ENCODE measurements at places on chromosomes 5 and 9.
A peak's percentile ranks its signal among the peaks of the same experiment; 100 is the strongest.

DNA sequence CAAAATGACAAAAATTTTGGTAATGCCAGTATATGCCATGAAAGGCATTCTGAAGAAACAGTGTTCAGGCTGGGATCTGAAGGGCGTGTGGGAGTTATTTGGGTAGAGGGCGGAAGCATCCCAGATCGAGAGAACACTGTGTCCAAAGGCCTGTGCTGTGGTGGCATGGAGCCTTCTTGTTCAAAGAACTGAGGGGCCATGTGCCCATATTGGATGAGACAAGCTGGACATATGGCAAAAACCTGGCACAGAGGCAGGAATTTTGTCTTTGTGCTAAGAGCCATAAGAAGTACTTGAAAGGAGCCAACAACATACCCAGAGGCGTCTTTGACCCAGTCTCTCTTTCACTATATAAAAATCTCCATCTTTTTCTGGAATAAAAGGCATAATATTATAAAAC, 128.0 kb downstream of the SYK start:
- no peak for DNase-seq

DNA sequence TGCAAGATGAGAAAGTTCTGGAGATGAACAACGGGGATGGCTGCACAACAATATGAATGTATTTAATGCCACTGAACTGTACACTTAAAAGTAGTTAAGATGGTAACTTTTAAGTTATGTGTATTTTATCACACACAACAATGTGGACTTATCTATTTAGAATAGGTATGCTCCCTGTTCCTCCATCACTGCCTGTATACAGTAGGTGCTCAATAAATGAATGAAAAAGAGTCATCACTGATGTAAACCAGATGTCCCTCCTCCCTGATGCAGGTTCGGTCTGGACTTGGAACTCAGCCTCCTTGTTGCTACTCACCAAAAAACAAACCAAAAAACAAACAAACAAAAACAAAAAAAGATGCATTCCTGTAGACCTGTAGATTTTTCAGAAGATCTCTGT, 65.9 kb upstream of the BOD1 start:
- DNase-seq, result no peak

DNA sequence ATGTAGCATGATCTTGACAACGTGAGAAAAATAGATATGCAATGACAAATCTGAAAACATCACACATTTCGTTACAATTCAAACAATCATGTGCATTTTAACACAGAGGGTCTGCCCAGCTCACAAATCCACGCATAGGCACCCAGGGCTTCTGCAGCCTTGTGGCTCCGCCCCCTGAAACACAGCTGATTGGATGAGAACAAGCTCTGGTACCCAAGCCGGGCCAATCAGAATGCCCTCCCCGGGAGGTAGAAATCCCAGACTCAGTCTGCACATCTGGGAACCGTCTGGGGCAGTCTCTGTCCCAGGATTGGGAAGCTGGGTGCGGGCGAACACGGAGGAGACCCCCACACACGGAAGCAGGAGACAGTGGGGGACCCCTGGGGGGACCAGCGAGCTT, 137.5 kb downstream of the GAPVD1 start:
- DNase-seq, result no peak

GRCh38 chr9:27499451-27499850, 24.6 kb upstream of the IFNK start:
- no peak for DNase-seq

GRCh38 chr5:53446908-53447307, 33.5 kb upstream of the FST start:
- DNase-seq, result no peak

DNA sequence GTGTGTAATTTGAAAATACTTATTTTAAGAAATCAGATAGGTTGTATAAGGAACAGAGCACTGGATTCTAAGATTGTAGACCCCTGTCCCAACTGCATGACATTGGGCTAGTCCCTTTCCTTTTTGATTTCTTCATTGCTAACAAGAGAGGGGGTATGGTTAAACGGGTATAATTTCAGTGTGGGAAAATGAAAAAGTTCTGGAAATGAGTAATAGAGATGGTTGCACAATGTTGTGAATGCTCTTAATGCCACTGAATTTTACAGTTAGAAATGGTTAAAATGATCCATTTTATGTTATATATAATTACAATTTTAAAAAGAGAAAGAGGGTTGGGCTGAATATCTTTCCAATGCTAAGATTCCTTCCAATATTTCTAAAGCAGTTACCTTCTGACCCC, 103.3 kb upstream of the LHFPL2 start:
- no peak for DNase-seq

- DNase-seq, result no peak
These were observed 331.0 kb downstream of the GADD45G start for GRCh38 chr9:89935801-89936200.

DNA sequence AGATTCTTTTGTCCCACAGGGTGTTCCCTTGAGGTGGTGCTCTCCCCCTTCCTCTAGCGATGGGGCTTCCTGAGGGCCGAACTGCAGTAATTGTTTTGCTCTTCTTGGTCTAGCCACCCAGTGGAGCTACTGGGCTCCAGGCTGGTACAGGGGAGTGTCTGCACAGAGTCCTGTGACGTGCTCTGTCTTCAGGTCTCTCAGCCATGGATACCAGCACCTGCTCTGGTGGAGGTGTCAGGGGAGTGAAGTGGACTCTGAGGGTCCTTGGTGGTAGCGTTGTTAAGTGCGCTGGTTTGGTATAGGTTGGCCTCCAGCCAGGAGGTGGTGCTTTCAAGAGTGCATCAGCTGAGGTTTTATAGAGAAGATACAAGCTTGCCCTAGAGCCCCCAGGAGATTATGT, 20.4 kb upstream of the CEP72 start:
- no peak for DNase-seq

- DNase-seq, result no peak
These were observed 15.7 kb downstream of the NFX1 start for GRCh38 chr9:33306037-33306436.

GRCh38 chr5:131022811-131023497, 142.1 kb downstream of the HINT1 start:
- no peak for DNase-seq

GRCh38 chr9:101388507-101388993, 3.7 kb upstream of the BAAT start:
- no peak for DNase-seq

DNA sequence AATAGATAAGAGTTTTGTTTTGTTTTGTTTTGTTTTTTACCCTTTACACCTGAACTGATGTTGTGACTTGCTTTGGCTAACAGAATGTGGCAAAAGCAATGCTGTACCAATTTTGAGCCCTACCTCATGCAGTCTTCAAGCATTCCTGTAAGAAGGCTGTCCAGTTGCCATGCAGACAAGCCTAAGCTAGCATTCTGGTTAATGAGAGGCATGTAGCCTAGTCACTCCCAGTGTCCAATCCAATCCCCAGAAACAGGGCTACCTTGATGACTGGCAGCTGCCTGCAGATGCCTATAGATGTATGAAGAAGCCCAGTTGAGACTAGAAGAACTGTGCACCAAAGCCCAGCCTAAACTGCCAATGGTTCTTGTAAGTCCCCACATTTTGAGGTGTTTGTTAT, 9.4 kb upstream of the EFNA5 start:
- no peak for DNase-seq

GRCh38 chr5:171525085-171525484, 105.6 kb downstream of the FGF18 start:
- DNase-seq, result peak; percentile 43

- DNase-seq, result no peak
These were observed 146.3 kb upstream of the FSTL4 start for GRCh38 chr5:133758641-133759040.

DNA sequence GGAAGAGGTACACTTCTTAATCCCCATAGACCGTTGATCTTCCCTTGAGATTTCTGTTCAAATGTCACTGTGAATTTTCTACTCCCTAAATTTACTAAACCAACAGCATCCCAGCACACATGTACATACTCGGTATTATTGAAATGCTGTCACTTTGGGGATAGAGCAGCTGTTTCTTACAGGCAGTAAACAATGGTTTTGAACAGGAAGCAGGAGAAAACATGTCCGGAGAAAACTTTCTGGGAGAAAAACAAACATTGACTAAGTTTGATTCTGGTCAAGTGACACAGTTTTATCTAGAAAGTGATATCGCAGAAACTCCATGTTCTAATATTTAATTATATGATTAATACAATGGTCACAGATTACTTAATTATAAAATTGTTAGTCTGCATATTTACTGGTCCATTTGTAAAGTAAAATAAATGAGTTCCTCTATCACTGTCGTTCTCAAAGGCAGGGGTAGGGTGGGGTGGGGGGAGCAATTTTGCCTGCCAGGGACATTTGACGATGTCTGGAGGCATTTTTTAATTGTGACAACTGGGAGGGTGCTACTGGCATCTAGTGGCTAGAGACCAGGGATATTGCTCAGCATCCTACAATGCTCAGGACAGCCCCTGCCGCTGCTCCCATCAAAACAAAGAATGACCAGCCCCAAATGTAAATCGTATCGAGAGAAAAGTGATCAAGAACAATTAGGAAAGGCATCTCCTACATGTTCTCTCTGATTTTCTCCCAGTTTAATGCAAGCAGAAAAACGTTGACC, 12.2 kb downstream of the TAS2R1 start:
- DNase-seq, result no peak

GRCh38 chr9:95980262-95981125, 105.0 kb downstream of the ERCC6L2 start:
- DNase-seq, result no peak

DNA sequence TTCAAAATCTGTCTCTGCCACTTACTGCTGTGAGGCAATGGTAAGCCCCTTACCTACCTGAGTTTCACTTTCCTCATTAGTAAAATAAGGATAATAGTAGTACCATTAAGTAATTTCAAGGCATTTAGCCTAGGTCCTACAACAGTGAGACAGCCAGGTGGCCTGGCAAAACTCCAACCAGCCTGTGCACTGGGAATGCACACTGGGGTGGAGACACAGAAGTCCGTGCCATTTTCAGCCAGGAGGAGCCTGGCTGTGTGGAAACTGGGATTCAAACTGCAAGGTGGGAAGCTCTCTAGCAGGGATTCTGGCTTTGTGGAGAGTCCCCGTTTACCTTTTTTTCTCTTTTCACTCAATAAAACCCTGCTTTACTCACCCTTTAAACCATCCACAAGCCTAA, 630.4 kb downstream of the PRELID2 start:
- no peak for DNase-seq

GRCh38 chr5:154087260-154087659, 48.5 kb downstream of the MFAP3 start:
- DNase-seq, result no peak

- no peak for DNase-seq
These were observed 87.4 kb upstream of the PAPPA start for GRCh38 chr9:116066221-116066620.

DNA sequence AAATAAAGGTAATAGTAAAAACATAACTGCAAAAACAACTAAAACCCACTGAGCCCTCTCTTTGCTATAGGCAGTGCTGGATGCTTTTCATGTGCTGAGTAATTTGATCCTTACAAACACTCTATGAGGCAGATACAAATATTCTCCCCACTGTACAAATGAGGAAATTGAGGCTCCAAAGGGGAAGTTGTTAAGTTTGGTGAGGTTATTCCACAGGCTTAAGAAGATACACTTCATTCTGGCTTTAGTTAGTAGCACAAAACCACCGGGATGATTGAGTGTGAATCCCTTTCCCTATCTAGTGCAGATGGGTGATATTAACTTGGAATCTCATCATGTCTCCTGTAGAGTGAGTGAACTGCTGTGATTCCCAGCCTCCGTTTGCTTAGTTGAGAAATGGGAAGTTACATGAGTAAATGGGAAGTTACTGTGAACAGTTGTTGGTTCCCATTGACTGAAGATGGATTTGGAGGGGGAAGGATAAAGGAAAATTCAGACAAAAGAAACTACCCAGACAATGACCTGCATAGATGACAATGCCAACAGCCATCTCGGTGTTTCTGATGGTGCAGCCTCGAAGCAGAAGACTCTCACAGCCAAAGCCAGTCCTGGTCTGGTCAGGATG, 208.3 kb downstream of the ATP10B start:
- DNase-seq, result no peak

DNA sequence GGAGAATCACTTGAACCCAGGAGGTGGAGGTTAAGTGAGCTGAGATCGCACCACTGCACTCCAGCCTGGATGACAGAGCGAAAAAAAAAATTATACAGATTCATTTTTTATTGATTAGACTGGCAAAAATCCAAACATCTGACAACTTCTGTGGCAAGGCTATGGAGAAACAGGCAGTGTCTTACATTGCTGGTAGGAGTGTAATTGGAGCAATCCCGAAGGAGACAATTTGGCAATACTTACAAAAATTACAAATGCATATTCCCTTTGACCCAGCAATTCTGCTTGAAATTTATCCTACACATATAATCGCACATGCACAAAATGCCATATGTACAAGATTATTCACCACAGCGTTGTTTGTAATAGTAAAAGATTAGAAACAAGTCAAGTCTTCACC, 86.8 kb downstream of the MAPKAP1 start:
- DNase-seq, result no peak

- DNase-seq, result no peak
These were observed 64.9 kb downstream of the SERINC5 start for GRCh38 chr5:80190960-80191359.

DNA sequence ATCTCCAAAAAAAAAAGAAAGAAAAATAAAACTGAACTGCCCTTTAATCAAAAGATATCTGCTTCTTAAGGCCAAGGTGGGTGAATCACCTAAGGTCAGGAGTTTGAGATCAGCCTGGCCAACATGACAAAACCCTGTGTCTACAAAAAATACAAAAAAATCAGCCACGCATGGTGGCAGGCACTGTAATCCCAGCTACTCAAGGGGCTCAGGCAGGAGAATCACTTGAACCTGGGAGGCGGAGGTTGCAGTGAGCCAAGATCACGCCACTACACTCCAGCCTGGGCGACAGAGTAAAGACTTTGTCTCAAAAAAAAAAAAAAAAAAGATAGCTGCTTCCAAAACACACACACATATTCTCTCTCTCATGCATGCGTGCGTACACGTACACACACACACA, 17.8 kb downstream of the SCAI start:
- DNase-seq, result no peak

DNA sequence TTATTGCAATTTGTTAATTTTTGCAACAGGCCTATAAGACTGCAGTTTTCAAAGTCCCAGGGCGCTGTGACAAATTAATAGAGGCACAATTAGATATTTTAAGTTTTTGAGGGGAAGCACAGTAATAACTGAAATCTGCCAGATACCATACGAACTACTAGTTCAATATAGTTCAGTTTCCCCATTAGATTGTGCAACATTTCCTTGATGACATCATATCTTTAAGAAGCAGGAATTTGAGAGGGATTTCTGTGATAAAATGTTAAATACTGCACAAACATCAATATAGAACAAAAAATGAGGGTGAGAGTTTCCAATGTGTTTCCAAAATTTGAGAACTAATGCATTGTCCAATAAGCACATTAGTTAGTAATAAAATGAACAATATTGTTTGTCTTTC, 56.7 kb upstream of the GRIN3A start:
- no peak for DNase-seq

- no peak for DNase-seq
These were observed 14.7 kb downstream of the MTMR12 start for GRCh38 chr5:32298059-32298415.

DNA sequence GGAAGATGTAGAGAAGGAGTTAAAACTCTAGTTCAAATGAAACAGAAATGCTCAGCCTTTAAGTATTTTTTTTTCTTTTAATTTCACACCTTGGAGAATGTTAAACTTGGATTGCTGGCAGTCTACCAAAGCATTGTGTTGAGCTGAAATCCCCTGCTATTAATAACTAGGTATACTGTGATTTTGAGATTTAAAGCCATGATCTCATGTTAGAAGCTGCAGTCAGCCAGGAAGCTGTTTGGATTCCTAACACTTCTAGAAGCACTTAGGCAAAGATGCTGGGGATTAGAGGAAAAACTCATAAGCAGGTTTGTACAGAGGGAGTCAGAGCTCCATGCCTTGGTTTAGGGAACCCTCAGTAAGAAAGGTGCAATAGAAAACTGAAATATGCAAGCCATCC, 141.4 kb downstream of the KIF4B start:
- DNase-seq, result no peak

All from ovary (tissue), 10 donors.